ENCODE measurements at places on chromosomes 3 and 15.

GRCh38 chr3:84439476-84439875 lies 519.3 kb upstream of the CADM2 start:
- DNase-seq: no peak

GRCh38 chr3:55330355-55330754 lies 156.8 kb downstream of the WNT5A start:
- DNase-seq: no peak

GRCh38 chr3:197752107-197752506 lies 2.4 kb downstream of the FYTTD1 start:
- no peak for DNase-seq

DNA sequence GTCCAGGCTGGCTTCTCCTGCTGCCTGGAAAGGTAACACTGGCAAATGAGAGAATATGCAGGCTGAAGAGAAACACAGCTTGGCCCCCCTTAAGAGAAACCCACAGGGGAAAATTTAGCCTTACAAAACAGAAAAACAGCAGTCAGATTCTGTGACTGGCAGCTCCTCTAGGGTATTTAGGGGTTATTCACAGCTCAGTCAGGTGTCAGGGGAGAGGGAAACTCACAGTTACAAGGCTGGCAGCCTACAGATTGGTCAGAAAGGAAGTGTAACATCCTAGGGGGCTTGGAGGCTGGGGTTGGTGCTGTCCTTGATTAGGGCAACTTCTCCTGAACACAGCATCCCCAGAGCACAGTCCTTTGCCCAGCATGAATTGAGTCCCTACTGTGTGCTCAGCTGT lies 81.4 kb downstream of the SEMA5B start:
- DNase-seq: no peak

DNA sequence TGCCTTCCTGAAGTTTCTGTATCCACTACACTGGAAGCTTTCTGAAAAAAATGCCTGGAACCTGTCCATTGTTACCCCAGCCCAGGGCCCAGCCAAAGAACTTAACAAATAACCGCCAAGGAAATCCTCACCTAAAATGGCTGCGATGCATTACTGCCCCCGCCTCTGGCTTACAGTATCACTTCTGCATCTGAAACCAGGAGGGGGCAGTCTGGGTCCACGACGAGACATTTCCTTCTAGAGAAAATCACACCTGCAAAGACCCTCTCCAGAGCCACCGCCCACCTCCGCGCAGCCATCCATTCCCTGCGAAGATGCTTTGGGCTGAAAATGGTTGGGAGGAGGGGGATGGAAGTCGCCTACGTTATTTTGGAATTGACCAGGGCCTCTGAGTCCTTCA lies 22.4 kb upstream of the CELF6 start:
- peak; percentile 52 for DNase-seq

All from DND-41 (cell line).